AML-193 (cell line): ENCODE measurements at places on chromosomes 5 and 9.
A peak's percentile ranks its signal among the peaks of the same experiment; 100 is the strongest.

DNA sequence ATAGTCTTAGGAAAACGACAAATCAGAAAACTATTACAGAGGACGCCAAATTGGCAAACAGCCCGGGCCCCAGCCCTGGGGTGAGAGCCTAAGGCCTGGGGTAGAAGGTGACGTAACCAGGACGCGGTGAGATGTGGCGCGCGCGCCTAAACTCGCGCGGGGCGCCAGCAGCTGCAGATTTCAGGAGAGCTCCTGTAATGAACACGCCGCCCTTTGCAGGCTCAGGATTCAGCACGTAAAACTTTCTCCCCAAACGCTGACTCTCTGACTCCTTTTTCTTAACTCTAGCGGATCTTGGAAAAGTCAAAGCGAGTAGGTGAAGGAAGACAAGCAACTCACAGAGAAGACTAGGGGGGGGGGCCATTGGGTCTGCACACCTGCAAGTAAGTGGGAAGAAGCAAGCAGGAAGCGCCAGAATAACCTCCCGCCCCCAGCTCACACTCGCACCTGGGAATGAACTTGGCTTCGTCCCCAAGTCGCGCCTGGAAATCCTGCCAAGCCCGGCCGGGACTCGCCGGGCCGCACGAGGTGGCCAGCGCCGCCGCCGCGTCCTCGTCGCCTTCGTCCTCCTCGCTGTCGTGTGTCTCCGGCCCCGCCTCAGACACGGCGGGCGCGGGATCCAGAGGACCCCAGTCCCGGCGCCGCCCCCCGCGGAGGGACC lies 822 bp downstream of the RASEF start:
- DNase-seq = no peak

DNA sequence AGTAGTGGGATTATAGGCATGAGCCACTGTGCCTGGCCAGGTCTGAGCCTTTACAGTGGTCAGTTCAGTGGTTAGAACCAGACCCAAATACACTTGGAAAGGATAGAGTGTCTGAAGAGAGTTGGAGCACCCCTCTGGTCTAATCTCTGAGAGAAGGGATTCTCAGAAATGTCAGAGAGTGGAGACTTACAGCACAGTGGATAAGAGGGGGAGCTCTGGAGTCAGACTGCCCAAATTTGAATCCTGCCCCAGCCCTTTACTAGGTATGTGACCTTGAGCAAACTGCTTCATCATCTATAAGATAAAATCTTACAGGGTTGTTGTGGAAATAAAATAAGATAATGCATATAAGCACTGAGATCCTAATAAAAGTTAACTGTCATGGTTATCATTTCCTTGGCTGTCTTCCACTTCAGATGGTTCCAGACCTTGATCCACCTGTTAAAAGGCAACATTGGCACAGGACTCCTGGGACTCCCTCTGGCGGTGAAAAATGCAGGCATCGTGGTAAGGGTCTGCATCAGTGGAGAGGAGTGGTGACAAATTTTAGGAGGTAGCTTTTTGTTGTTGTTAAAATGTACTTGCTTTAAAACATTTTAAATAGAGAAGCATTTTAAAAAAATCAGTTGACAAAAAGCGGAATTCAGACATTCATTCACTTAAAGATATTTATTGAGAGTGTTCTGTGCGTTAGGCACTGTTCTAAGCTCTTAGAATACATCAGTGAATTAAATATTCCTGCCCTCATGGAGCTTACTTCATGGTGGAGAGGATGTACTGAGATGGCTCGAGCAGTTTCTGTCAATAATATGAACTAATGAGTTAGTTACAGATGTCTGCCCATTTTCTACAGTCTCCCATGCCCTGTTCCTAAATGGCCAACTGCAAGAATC lies 16.0 kb downstream of the SLC36A1 start:
- DNase-seq = no peak

DNA sequence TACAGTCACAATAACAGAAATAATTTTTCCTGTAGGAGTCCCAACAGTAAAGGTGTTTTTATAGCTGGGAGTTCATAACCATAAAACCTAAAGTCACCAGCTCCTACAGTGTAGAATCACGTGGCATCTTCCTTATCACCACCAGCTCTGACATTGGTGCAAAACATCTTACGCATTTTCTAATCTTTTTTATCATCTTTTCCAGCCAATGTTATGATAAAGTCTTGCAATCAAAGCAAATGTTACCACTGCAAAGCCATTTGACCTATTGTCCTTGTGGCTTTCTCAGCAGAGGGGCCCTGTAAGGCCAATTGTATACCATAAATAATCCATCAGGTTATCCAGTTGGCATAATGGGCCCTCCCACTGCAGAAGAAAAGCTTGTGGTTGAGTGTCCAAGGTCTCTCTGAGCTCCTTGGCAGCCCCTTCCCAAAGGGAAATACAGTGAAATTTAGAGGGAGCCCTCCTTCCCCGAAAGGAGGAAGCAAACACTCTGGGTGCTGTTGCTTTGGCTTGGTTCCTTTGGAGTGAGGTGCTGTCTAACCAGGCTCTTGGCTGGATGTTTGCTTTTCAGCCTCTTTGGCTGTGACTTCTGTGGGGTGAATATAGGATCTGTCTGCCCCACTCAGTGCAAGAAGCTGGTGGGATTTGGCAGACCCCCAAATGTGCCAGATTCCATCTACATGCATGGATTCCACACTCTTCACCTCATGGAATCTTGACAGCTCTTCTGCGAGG lies 29.3 kb upstream of the CPEB4 start:
- DNase-seq = no peak

GRCh38 chr9:32926911-32927310 lies 74.5 kb downstream of the APTX start:
- DNase-seq = no peak

- DNase-seq = peak; percentile 11
Observed at GRCh38 chr5:10030219-10030831, 219.4 kb downstream of the ATPSCKMT start.

GRCh38 chr5:147786142-147786541 lies 3.6 kb upstream of the JAKMIP2 start:
- no peak for DNase-seq

GRCh38 chr5:6859951-6860638 lies 146.9 kb downstream of the TENT4A start:
- DNase-seq = no peak

GRCh38 chr9:2253636-2254580 lies 238.8 kb downstream of the SMARCA2 start:
- DNase-seq = no peak

DNA sequence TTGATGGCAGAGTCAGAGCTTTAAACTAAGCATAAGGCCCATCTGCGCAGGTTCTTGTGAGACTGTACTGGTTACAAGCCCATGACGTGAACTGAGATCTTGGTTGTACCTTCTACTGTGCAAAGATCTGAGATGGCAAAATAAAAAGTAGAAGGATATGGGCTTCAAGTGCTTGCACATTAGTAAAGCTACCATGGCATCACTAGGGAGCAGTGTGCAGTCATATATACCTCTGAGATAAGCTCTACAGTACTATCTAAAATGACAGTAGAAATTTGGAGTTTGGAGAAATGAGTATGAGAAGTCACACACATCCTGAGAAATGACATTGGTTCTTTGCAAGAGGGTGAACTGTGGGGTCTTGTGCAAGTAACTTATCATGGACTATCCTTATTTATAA lies 408.2 kb upstream of the PRR16 start:
- DNase-seq = peak; percentile 11

GRCh38 chr5:118791926-118792734 lies 196.2 kb downstream of the DTWD2 start:
- peak; percentile 63 for DNase-seq

DNA sequence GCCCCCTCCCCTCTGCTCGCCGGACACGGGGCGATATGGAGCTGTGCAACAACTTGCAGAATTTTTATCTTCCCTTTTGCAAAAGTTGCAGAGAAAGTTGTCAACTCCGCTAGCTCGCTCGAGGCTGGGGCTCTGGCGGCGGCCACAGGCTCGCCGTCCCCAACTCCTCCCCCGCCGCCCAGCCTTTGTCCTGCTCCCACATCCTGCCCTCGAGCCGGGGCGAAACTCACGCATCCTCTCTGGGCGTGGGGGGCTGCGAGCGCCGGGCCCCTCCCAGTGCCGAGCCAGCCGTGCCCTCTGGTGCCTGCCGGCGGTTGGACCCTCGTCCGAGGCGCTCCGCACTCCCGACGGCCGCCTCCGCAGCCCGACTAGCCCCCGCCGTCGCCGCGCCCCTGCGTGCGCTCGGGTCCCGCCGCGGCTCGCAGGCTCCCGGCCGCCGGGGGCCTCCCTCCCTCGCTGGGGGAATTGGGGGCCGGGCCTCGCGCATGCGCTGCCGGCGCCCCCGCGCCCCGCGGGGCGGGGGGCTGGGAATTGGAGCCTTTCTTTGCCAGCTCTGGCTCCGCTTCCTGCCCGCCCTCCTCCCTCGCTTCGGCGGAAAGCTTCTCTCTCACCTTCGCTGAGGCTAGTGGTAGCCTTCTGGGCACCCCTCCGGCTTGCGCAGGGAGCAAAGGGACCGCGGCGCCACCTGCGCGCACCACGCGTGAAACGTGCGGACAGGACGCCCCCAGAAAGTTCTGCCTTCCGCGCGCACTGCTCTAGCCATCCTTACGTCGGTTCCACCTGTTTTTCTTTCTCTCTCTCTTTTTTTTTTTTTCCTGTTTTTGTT lies at the start of gene CCNJL:
CCNJL (minus strand) TSS at position 431 of the 826 bp plus-strand sequence. CDS start 641 bp downstream, outside the sequence.
- DNase-seq = no peak
